ENCODE measurements at places on chromosomes 6 and 20.
A peak's percentile ranks its signal among the peaks of the same experiment; 100 is the strongest.

DNA sequence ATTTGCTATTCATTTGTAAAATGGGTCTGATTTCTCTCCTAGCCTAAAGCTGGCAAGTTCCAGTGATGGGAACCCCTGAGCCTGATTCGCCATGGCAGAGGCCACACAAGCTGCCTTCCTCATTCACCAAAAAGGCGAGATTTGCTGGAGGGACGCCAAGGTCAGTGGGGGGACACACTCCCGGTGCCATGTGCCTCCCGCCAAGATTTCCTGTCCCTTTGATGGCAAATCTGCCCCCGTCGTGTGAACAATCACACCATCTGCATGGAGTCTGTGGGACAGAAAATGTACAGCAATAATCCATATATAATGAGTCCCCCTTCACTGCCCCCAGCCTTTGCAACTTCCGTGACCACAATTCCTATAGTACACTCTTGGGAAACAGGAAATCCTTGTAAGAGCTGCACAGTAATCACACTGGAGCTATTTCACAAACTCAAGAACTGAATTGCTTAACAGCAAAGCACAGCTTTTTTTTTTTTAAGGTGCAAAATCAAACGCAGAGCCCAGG, 15.7 kb upstream of the IGF2R start:
- no peak for DNase-seq

GRCh38 chr6:137046871-137047412, 2.2 kb upstream of the IL20RA start:
- DNase-seq = no peak

- DNase-seq = no peak
These were observed 17.1 kb upstream of the SASH1 start for GRCh38 chr6:148325316-148326068.

DNA sequence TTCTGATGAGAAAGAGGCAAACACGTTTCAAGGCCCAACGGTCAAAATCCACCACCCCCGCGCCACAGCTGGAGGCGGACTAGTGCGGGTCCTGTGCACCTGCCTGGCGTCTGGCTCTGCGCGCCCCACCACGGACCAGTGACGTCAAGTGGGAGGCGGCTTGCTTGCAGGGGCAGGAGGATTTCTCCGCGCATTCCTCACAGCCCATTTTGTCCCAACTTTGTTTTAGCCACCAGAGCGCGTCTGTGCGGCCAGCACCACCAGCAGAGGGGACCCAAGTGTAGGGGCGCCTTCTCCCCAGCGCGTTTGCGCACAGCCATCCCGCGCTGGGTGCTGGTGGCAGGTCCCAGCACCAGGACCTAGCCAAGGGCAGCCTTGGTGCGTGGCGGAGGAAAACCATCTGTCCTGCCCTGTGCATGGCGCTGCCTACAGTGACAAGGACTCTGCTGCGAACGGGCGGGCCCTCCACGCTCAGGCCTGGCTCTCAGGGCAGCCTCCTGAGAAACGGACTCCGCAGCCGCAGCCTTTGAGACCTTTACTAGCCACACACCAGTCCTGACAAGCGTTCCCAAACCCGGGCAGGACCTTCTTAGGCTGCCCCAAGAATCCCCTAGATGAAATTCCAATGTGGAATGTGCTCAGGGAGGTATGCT, 194.8 kb upstream of the EXOC2 start:
- DNase-seq = no peak

GRCh38 chr6:119200512-119201175, 122.2 kb upstream of the FAM184A start:
- DNase-seq = no peak

DNA sequence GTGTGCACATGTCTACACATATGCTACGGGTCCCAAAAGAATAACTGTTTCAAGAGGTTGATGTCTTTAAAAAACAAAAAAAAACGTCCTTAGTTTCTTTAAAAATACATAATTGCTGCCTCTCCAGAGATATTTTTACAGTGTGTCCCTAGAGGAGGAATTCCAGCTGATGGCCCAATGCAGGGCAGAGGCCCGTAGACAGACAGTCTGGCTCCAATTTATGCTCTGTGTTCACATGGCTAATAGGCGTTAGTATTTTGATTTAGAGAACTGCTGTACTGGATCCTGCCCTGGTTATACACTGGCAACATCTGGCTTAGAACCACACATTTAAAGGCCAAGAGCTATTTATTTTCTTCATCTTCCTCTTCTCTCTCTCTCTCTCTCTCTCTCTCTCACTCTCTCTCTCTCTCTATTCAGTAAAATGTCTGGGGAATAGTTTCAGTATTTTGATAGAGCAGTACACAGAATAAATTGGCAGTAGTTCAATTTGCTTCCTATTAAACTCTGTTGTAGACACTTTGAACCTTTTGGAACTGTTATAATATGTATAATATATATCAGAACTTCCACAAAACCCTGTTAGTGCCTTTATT, 260.6 kb downstream of the EYA4 start:
- no peak for DNase-seq

DNA sequence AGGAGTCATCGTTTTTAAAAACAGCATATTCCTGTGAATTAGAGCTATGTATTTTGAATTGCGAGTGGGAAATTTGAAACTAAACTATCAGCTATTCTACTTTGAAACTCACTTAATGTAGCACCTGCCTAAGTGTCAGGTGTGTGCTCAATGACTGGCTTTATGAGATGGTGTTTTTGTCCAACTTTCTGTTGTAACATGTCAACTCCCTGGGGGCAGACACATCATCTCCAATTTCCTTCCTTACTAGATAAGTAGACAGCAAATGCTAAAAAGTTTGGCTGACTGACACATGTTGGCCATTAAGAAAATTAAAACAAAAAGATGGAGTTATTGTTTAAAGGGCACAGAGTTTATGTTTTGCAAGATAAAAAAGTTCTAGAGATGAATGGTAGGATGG, 226.9 kb downstream of the TFAP2B start:
- DNase-seq = no peak

- DNase-seq = peak; percentile 11
These were observed 886 bp downstream of the ROMO1 start for GRCh38 chr20:35699957-35700624.

- DNase-seq = no peak
These were observed 12.3 kb upstream of the SPO11 start for GRCh38 chr20:57317316-57317788.

DNA sequence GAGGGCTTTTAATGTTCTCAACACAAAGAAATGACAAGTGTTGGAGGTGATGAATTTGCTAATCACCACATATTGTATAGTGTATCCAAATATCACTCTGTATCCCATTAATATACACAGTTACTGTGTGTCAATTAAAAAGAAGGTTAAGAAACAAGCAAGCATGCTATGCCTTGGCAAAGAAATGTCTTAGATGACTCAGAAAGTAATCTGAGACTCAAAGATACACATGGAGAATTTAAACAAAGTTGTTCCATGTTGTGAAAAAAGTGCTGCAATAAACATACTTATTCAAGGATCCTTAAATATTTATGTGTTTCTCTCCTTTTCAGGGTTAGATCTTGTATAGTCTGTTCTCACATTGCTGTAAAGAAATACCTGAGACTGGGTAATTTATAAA, 300.9 kb downstream of the DHX35 start:
- DNase-seq = no peak

DNA sequence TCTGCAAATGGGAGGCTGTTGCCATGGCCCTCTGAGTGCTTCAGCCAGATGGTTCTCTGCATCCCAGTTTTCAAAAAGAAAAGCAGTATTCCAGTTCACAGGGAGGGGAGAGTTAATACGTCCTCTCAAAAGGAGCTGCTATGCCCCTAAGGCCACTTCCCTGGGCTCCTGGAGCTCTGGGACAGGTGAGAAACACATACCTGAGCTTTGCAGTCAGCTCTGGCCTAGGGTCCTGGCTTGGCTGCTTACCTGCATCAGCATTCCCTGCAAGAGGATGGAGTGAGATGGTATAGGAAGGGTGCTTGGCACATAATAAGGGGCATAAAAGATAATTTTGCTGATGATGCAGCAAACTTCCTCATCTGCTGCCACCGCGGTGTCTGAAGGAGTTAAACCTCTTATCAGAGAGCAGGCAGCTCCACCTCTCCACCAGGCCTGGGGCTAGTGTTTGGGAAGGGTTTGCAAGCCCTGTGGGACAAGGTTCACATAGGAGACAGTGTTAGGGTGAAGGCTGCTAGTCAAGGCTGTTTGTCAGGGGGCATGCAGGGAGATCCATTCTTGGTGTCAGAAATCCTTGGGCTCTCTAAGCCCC, 62.7 kb downstream of the SLC24A3 start:
- peak; percentile 8 for DNase-seq

DNA sequence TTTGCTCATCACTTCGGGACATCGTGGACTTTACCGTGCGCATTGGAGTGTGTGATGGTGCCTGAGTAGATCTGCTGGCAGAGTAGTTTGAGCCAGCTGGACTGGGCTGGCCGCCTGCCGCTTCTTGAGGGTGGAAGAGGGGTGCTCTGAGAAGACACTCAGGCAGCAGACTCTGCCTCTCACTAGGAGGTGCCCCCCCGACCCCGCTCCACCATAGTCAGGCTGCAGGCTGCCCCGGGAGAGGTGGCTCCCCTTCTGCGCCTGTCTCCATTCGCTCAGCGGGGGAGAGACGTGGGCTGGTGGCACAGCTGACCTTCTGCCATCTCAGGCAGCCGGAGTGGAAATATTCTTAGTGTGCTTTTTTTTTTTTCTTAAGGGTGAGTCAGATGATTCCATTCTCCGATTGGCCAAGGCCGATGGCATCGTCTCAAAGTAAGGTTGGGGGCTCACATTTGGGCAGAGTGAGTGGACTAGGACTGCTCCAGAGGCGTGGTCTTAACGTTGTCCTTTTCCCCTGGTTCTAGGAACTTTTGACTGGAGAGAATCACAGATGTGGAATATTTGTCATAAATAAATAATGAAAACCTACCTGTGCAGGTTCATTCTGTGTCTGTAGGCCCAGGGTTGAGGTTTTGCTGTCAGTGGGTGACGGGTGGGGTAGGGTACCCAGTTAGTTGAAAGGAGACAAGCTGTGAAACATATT, 1.2 kb downstream of the RPS21 start:
- no peak for DNase-seq

- DNase-seq = no peak
These were observed 271.8 kb downstream of the QKI start for GRCh38 chr6:163686301-163686700.

- DNase-seq = no peak
These were observed 26.9 kb downstream of the EPB41L2 start for GRCh38 chr6:131036143-131036542.

GRCh38 chr20:58243653-58244410, 15.4 kb upstream of the ANKRD60 start:
- no peak for DNase-seq

DNA sequence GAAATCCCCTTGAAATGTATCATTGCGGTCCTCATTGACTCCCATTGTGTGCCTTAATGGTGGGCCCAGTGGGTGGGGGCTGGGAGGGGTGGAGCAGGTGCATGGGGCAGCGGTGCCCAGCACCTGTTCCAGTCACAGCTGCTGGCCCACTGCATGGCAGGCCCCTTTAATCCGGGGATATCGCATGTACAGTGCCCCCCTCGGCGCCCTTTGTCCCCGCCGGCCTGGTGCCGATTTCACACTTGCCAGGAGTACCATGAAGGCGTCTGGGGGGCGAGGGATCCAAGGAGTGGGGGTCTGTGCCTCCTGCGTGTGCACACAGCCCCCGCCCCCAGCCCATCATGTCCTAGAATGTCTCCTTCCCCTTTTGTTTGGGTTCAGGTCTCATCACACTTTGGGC, 2.8 kb downstream of the SNAI1 start:
- DNase-seq = no peak

DNA sequence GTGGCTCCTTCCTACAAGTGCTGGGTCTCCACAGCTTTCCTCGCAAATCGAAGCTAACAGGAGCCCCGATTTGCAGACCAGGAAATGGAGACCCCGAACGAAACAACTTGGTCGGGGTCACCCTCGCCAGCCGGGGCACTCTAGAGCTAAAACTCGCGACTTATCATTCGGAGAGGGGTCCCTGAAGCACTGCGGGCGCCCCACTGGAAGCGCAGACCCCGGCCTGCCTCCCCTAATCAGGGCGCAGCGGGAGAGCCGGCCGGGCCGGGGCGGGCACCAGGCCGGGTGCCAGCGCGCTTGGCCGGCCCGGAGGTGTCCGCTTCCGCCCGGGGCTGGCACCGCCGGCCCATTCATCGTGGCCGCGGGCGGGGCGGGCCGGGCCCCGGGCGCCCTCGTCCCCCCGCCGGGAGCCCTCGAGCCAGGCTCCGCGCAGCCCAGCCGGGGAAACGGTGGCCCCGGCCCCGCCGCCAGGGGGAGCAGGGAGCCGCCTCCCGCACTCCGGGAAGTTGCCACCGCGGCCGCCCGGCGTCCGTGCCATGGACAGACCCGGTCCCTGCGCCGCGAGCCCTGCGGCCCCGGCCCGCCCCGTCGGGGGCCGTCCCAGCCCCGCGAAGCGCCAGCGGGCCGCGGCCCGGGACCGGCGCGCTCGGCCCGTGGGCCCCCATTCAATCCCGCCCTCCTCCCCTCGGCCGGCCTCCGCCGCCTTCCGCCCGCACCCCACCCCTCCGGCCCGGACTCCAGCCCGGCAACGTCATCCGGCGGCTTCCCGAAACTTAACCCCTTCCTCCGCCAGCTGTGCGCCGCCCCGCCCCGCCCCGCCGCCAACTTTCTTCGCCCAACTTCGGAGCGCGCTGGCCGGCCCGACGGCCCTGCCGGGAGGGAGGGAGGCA, 961 bp downstream of the RRBP1 start:
- DNase-seq = peak; percentile 76

DNA sequence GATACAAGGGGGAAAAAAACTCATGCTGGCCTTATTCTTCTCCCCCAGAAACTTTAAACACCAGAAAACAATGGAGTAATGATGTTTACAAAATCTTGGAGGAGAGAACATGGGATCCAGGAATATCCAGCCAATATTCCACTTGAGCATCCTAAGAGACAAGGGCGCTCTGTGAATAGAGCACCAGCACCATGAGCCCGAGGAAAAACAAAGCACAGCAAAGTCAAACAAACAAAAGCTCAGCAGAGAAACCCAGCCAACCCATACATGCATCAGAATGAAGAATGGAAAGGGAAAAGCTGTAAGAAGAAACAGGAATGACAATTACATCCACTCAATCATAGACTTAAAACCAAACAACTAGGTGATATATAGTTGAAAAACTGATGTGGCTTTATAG, 4.6 kb upstream of the NAA20 start:
- DNase-seq = no peak
